ENCODE measurements at places on chromosomes 16 and 17. TPM values are rescaled to one million over a fixed set of nuclear protein-coding genes. Genes with fewer than 3 reads are reported as not detected.

Gene DOC2A
- 2.6 TPM for total RNA-seq

Gene NPB
- 0.56 TPM for total RNA-seq

Gene ACE
- 0.37 TPM for total RNA-seq

Gene INCA1
- total RNA-seq, result 1.3 TPM

Gene TPSD1
- not detected for total RNA-seq

Data from A549 treated with DMSO at 1 μM for 4 hours (cell line).